ENCODE measurements at places on chromosomes 1 and 21.
A peak's percentile ranks its signal among the peaks of the same experiment; 100 is the strongest.

GRCh38 chr1:56788102-56788501 lies 31.1 kb downstream of the FYB2 start:
- peak; percentile 44 for DNase-seq

GRCh38 chr1:50969611-50970508 lies at the start of gene CDKN2C:
TSS of gene CDKN2C (plus strand) at chr1:50970245. CDS start at chr1:50970369, 124 bp downstream.
- DNase-seq, result peak; percentile 88

- DNase-seq, result no peak
Measured at GRCh38 chr1:193471981-193472380, 285.6 kb upstream of the B3GALT2 start.

GRCh38 chr21:45427331-45428271 lies 22.6 kb downstream of the COL18A1 start:
- DNase-seq, result no peak

GRCh38 chr1:98881901-98882300 lies 122.8 kb downstream of the PLPPR5 start:
- DNase-seq, result no peak
